H9 (cell line): ENCODE measurements at places on chromosomes 3 and 15.

DNA sequence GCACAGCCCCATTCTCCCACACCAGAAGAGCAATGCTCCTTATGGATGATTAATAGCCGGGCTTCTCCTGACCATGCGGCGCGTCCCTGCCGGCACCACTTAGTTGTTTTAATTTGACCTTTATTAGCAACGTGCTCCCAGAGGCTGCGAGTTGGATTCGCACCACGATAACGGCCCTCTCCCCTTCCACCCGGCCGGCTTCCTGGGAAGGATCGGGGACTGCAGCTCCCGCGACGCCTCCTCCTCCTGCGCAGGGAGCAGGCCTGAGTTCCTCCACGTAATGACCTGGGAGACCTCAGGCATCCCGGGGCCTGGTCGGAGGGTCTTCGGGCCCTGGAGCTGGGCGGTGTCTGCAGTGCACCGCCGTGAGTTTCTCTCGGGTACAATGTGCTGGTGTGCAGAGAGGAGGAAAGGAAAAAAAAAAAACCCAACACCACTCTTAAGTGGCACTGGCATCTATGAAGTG is 243.3 kb upstream of the TOPAZ1 start:
- DNase-seq, result peak; percentile 56

DNA sequence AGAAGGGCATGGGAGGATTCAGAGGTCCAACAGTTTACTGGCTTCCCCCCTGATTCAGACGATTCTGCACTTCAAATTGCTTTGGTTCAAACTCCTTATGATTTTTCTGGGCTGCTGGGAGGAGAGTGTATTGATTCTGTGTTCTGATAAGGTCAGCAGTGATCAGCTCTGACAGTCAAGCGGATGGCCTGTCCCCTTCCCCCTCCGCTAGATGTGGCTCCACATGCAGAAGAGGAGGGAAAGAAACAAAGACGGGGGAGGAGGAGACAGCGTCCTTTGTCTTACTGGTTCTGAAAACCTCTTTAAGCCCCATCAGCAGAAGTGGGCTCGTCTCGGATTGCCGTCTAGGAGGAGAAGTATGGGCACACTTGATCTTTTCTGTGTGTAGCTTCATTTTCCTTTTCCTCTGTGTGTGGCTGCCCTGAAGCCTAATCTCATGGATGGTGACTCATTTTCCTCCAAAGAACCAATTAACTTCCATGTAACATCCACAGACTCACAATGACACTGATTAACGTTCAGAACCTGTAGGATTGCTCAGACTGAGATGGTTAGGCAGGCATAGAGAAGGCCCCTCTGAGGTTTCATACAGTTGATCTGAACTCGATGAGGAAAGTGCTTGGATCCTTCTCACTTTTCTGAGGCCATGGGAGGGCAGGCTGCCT is 162.4 kb upstream of the PPP2R3A start:
- no peak for DNase-seq

- peak; percentile 65 for DNase-seq
These were observed 305.9 kb downstream of the CACNA2D3 start for GRCh38 chr3:54427941-54428871.

DNA sequence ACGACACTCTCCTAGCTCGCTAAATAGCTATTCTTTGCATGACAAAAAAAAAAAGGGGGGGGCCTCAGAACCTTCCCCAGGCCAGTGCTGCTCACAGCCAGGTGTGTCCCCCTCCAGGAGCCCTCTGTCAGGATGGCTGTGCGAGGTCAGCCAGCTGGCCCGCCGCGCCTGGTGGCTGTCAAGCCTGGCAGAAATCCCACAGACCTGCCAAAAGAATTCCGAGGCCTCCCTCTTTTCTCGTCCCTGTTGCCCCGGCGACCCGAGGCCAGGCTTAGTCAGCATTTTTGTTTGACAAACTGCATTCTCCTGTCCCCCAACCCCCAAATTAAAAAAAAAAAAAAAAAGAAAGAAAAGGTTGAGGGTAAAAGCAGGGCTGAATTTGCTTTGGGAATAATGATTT is 61.9 kb downstream of the TM4SF4 start:
- DNase-seq, result peak; percentile 71

- DNase-seq, result no peak
These were observed 67.6 kb downstream of the NLGN1 start for GRCh38 chr3:173465112-173465511.

GRCh38 chr3:191361456-191361855 is 31.1 kb upstream of the UTS2B start:
- DNase-seq, result no peak

DNA sequence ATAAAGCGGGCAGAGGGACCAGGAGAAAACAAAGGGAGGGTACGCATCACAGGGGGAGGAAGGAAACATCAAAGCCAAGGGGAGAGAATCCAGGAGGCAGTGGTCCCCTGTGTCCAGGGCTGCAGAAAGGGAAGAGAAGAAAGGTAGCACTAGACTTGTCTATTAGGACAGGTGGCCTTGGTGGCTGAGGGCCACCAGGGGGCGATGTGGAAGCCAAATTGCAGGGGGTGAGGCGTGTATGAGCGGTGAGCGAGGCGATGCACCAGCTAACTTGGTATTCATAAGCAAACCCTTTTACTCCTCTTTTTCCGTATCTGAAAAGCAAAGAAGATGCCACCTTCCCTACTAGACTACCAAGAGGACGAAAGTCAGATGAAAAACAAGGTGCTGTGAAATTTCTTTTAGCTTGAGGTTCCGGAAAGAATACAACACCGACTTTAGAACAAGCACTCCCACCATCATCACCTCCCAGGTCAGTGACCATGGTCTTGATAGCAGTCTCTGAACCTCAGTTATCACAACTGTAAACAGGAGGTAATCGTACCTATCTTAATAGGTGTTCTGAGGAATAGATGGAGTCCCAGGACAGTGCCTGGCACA is 654.4 kb upstream of the ADAMTS9 start:
- peak; percentile 81 for DNase-seq
